Activated naive CD4-positive, alpha-beta T cell treated with Interleukin-2 at 50 U/mL for 16 hours (primary cell): ENCODE measurements at places on chromosomes 5 and 9.

DNA sequence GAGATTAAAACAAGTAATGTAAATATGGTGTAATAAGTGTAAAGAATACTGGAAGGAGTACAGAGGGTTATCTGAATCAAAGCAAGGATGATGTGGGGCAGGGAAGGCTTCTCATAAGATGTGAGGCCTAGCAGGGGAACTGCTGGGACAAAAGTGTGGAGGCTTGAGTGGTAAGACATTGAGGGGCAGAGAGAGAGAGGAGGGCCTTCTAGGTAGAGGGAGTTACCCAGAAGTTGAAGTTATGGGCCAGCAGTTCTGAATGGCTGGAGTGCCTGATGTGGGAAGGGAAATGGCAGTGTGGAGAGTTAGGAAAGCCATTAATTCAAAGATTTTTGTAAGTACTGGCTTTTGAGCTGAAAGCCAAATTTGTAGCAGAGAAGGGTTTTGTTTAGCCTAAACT, 36.8 kb downstream of the CPEB4 start:
- DNase-seq: no peak

DNA sequence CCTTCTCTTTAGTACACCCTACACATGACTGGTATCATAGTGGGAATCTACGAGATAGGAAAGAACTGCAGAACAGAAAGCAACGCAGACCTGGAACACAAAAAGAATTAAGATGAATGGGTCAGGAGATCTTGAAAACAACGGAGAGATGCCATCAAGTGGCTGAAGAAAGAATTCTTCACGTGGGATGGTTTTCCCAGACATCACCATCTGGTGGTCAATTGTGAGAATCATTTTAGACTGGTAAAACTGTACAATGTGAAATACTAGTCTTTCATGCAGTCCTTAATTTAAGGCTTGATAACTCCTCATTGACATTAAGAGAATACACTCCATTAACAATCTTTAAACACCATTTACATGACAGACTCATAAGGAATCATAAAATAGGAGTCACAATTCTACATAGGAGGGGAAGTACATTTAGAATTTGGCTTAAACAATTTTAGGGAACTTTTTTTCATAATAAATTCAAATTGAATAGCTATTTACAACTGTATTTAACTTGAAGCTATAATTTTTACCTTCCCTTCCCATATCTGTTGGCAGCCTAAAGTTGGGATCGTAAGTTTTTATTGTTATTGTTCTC, 128.4 kb upstream of the TRPM3 start:
- DNase-seq: no peak

DNA sequence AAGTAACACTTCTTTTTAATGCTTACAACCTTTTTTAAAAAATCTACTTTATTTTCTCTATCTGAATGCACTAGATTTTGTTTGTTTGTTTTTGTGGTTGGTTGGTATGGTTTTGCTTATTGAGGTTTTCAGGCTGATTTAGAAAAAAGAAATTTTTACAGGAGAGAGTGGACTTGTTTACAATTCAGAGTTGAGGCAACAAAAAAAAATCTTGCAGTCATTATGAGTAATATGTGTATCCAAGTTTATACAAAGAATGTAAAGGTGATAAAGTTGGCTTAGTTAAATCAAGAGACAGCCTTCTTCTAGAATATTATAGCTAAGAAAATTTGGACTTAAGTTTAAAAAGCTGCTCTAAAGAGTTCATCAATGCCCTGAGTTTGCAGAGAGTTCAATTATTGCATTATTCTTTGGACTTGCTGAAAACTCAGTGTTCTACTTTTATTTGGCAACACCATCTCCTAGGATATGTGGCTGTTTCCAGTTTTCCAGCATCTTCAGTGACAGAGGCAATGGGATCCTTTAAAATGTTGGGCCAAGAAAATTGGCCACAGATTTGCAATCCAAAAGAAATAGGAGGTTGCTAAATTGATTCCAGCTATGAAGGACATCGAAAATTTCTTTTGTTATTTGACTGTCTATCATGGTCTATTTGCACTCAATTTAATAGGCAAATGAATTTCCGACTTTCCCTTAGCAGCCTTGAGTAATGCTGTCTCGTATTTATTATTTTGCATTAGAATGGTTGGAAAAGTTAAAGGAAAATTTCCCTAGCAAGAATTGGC, 10.7 kb downstream of the STK32A start:
- DNase-seq: no peak

DNA sequence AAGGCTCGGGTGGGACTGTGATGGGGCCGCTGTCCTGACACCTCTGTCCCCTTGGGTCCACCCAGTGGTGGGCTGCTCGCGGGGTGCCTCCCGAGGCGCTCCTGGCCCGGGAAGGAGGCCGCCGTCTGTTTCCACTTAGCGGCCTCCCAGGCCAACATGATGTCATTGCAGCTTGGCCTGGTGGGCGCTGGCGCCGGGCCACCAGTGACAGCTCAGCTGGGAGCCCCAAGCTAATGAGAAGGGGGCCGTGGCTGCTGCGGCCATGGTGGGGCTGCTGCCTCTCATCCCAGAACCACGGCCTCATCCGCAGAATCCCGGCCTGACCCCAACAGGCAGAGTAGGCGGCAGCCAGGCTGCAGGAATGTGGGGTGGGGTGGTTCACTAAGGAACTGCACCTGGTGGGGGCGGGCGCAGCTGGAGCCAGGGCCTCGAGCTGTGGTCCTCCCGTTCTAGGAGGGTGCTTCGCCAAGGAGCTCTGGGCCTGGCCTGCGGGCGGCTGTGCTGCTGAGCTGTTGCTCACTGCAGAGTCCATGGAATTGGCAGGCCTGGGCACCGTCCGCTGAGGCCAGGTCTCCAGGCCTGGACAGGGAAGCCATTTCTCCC, 123.5 kb upstream of the COL5A1 start:
- DNase-seq: no peak
